ENCODE measurements at places on chromosomes 7 and 10. TPM values are rescaled to one million over a fixed set of nuclear protein-coding genes. Genes with fewer than 3 reads are reported as not detected.

GRCh38 chr7:109552017-109552416 is 982.3 kb downstream of the DNAJB9 start:
- DNase-seq: no peak

The NPTX2 gene
- 0.44 TPM for total RNA-seq

- DNase-seq: no peak
These were observed 131.2 kb downstream of the DGKI start for GRCh38 chr7:137715533-137715932.

The HTRA1 gene
- 72.3 TPM for total RNA-seq

- no peak for DNase-seq
These were observed 9.8 kb upstream of the TOMM7 start for GRCh38 chr7:22832401-22832800.

The LAMB4 gene
- total RNA-seq: 1.1 TPM
